ENCODE measurements at places on chromosomes 4 and X.

- no peak for DNase-seq
These were observed 13.2 kb downstream of the RUFY3 start for GRCh38 chr4:70734971-70735370.

GRCh38 chr4:85113706-85114105 lies 147.2 kb upstream of the WDFY3 start:
- no peak for DNase-seq

DNA sequence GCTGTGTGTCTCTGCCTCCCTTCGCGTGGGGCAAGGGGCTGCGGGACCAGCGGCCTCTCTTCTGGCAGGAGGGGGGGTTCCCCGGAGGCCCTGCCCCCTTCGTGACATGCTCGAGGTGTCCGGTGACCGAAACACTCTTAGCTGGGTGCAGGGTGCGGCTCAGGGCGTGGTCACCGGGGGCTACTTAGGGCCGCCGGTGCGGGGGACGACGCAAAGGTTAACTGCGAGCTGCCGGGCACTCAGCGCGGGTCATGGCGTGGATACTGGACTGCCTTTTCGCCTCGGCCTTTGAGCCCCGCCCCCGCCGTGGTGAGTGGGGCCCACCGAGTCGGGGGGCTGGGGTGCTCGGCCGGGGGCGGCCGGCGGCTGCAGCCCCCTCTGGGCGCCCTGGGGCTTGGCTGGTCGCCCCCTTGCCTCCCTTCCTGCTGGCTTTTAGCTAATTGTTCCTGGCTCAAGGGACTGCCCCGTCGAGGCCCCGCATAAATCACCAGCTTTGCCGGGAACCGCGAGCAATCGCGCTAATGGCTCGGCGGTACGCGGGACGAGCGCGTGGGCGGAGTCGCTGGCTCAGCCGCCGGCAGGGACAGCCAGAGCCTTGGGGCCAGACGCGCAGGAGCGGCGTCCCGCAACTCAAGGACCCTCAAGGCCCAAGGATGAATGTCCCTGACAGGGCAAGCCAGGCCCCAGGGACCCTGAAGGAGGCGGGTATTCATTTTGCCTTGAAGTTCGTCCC lies at the start of gene ARHGAP36:
ARHGAP36 (plus strand) TSS at position 211 of the 733 bp plus-strand sequence. CDS start 23,320 bp downstream, outside the sequence.
- DNase-seq, result no peak

DNA sequence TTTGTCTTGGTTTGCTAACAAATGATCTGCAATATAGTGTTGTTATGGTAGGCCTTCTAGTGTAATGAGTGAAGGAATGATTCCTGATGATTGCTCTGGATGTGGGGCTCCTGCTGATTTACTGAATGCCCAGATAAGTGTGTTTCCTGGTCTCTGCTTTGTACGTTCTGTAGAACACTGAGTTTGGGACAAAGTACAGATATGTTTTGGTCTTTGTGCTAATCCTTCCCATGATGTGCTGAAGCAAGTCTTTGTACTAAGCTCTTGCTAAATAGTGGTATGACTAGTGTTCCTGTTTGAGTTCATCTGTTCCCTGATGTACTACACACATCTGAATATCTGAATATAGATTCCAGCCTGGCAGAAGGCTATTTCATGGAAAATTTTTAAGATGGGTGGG lies 36.9 kb upstream of the XIAP start:
- no peak for DNase-seq

- no peak for DNase-seq
These were observed 84.5 kb upstream of the DKK2 start for GRCh38 chr4:107120661-107121060.

- DNase-seq, result no peak
These were observed 79.1 kb upstream of the DDX60 start for GRCh38 chr4:168397611-168398169.

DNA sequence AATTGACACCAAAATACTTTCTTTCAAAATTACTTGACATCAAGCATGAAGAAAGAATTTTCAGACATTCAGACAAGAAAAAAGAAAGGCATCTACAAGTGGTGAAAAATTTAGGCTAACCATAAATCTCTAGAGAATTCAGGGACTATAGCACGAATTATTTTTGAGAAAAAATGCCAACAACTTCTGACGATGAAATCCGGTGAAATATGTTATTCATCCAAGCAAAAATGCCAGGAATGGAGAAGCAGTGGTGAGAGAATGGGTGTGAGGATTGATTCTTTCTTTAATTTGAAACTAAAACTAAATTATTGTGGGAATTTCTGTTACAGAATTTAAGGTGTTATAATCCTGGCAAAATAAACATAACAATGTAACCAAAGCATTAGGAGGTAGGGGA lies 69.4 kb upstream of the SORBS2 start:
- no peak for DNase-seq

- no peak for DNase-seq
These were observed 11.3 kb downstream of the EVC start for GRCh38 chr4:5722328-5722727.

DNA sequence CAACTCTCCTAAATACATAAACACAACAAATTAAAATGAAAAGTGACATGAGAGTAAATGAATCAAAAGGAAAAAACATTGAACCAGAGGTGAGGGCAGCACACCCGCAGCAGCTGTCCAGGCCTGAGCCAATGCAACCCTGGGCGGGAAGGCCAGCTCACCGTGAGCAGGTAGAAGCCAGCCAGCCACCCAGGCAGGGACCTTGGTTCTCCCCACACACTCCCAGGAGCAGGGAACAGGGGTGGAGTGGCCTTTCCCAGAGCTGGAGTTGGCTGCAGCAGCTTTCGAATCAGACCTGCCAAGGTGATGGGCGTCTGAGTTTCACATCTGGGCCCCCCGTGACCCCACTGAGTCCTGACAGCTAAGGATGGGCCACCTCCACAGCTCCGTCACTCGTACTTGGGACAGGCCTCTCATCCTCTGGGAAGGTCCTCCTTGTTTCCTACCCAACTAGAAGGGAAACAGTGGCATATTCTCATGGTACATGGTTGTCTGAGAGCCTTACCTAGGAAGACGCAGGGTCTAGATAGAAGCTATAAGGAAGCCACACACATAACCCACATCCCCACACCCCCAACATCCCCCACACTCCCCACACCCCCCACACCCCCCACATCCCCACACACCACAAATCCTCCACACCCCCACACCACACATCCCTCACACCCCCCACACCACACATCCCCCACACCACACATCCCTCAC lies 172.2 kb downstream of the DCLK2 start:
- no peak for DNase-seq

DNA sequence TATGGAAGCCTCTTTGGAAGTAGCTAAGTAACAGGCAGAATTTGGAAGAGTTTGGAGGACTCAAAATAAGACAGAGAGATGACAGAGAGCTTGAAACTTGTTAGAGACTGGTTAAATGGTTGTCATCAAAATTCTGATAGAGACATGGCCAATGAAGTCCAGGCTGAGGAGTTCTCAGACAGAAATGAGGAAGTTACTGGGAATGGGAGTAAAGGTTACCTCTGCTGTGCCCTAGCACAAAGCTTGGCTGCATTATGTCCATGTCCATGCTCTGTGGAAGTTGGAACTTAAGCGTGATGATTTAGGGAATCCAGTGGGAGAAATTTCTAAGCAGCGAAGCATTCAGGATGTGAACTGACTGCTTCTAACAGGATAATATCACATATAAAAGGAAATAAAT lies 146.2 kb upstream of the NDST4 start:
- no peak for DNase-seq

Measured in GM13976 (cell line).